ENCODE measurements at places on chromosomes 1 and 21. TPM values are rescaled to one million over a fixed set of nuclear protein-coding genes. Genes with fewer than 3 reads are reported as not detected.

Gene TP53BP2
- total RNA-seq = 26.6 TPM

Gene ELF3
- total RNA-seq = 1.2 TPM

Gene OR2G6
- not detected for total RNA-seq

Gene GPR3
- 4.5 TPM for total RNA-seq

Gene OR14K1
- total RNA-seq = not detected

Gene KCNQ4
- total RNA-seq = 22.0 TPM

Gene TAL1
- total RNA-seq = 2.5 TPM

Gene SARS1
- total RNA-seq = 147 TPM

Gene DHDDS
- total RNA-seq = 38.9 TPM

Gene FMO1
- total RNA-seq = 0.34 TPM

Gene LCE3E
- total RNA-seq = not detected

Gene CPLANE2
- total RNA-seq = 26.0 TPM

Gene FHAD1
- total RNA-seq = 0.06 TPM

Gene RRP15
- total RNA-seq = 8.3 TPM

Gene LCE2D
- not detected for total RNA-seq

Gene MSH4
- 0.83 TPM for total RNA-seq

Gene LCE1C
- total RNA-seq = not detected

DNA sequence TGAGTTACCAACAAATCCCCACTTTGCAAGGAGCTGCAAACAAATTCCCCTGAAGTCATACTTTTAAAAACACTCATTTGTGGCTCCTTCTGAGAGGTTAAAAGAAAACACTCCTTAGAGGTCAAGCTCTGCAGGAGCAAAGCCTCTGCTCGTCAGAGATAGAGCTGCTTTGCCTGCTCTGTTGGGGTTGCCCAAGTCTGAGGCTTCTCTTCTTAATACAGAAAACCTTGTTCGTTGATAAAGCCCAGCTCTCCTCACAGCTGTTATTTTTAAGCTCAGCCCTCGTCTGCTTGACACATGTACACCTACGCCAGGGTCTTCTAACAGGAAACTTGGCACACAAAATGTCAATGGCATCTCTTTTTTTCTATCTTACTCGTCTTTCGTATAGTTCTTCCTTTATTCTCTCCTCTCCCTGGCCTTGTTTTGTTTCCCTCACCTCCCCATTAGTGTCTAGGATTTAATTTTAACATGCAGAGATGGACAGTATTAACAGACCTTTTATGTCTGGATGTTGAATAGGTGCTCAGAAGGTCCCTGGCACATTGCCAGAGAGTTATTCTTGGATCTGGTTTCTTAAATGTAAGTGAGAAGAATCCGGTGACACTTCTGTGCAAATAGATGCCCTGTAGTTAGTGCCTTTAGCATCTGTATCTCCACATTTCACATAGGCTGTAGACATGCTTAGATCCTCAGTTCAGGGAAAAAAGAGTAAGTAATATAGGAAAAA, 86.0 kb downstream of the LRRC53 start:
- H3K4me1 ChIP-seq = no peaks in the 10 kb centered on the region
- H3K27me3 ChIP-seq = no peaks in the 10 kb centered on the region
- H3K4me3 ChIP-seq = no peak overlapping the region
- H3K27ac ChIP-seq = no peak overlapping the region

DNA sequence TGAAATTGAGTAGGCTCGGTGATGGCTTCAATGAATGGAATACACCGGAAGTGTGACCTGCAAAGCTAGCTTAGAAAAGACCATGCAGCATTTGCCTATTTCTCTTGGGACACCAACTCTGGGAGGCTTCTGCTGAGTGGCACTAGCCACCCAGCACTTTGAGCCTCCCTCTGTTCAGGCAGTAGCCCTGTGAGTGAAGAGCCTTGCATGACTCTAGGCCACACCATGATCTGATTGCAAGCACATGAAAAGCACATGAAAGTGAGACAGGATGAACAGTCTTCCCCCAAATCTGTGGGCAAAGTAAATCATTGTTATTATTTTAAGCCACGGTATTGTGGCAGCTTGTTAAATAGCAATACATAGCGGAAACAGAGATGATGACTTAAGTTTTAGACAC, 2.8 kb downstream of the CD48 start:
- no peaks in the 10 kb centered on the region for H3K4me1 ChIP-seq
- DNase-seq = no peak
- H3K27me3 ChIP-seq = no peaks in the 10 kb centered on the region
- no peaks in the 10 kb centered on the region for H3K36me3 ChIP-seq
- H3K27ac ChIP-seq = no peak overlapping the region

DNA sequence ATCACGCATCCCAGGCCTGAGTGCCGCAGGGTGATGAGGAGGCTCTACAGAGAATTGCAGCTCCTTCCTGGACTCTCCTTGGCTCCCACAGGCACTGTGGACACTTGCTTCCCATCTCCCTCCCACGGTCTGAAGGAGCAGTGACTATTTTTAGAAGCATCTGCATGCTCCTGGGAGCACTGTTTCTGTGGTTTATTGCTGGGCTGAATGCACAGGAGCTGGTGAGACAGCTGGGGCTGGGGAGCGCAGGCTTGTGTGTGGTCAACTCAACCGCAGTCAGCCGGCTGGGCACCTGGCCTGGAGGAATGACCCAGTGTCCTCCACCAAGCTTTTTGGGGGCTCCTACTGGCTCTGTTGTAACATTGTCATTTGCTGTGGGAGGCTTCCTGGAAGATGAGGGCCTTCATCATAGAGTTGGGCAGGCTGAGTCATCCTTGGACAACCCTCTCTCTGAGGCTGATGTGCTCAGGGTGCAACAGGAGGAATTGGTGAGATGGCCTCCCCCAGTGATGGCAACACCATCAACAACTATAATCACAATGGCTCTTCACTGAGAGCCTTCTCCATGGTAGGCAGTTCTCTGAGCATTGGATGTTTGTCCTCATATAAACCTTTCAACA, 1.7 kb downstream of the NFASC start:
- no peak for DNase-seq
- no peak overlapping the region for H3K4me3 ChIP-seq
- H3K27me3 ChIP-seq = no peaks in the 10 kb centered on the region
- H3K4me1 ChIP-seq = peaks cover 16% of the 10 kb centered on the region

- H3K36me3 ChIP-seq = no peaks in the 10 kb centered on the region
- H3K4me1 ChIP-seq = no peaks in the 10 kb centered on the region
- no peak for DNase-seq
- no peak overlapping the region for H3K4me3 ChIP-seq
These were observed 398.3 kb downstream of the SEC16B start for GRCh38 chr1:177571485-177572076.

DNA sequence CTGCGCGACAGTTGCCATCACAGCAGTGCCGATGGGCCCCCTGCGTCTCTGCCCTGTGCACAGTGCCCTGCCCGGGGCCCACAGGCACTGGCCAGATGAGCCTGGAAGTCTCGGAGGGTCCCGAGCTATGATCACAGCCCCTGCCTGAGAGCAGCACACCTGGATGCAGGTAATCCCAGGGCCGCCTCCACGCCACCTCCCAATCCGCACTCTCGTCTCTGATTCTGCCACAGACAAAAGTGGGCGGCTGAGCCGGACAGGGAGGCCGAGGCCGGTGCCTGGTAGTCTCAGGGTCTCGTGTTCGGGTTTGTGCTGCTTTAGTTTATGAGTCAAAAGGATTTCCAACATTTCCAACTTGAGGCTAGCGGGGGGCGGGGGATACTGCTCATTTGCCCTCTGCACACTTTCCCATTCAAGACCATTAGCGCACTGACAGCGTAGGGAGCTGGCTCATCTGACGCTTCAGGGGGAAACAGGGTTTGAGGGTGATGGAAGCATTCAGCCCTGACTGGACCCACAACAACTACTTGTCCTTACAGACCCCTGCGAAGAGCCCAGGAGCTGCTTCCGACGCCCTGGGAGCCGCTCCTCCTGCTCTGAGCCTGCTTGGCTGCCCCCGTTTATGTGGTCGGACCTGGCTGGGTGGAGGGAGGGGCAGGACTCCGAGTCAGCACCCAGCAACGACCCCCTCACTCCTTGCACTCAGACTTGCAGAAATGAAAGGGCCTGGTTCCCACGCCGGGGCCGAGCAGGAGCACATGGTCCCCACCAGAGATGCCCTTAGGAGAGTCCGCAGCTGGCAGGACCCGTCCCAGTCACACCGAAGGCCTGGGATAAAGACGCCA, 1.8 kb upstream of the TTC34 start:
- no peak overlapping the region for H3K27ac ChIP-seq
- DNase-seq = no peak
- H3K4me1 ChIP-seq = no peaks in the 10 kb centered on the region
- H3K27me3 ChIP-seq = peaks cover 7% of the 10 kb centered on the region
- no peaks in the 10 kb centered on the region for H3K36me3 ChIP-seq
- H3K4me3 ChIP-seq = no peak overlapping the region

GRCh38 chr1:236489710-236490377, 33.9 kb upstream of the LGALS8 start:
- H3K27ac ChIP-seq = no peak overlapping the region
- no peaks in the 10 kb centered on the region for H3K4me1 ChIP-seq
- H3K4me3 ChIP-seq = no peak overlapping the region
- no peaks in the 10 kb centered on the region for H3K36me3 ChIP-seq

GRCh38 chr1:14949270-14949835, 204.2 kb upstream of the TMEM51 start:
- no peaks in the 10 kb centered on the region for H3K27me3 ChIP-seq
- DNase-seq = no peak
- H3K4me3 ChIP-seq = no peak overlapping the region
- H3K36me3 ChIP-seq = no peaks in the 10 kb centered on the region

GRCh38 chr1:156497743-156498431, 2.7 kb downstream of the MEF2D start:
- DNase-seq = no peak
- H3K27ac ChIP-seq = peak overlapping the region; percentile 99
- H3K27me3 ChIP-seq = no peaks in the 10 kb centered on the region
- H3K4me3 ChIP-seq = peak overlapping the region; percentile 92

- H3K36me3 ChIP-seq = no peaks in the 10 kb centered on the region
- no peak overlapping the region for H3K4me3 ChIP-seq
- no peaks in the 10 kb centered on the region for H3K4me1 ChIP-seq
- DNase-seq = no peak
- no peak overlapping the region for H3K27ac ChIP-seq
- no peaks in the 10 kb centered on the region for H3K27me3 ChIP-seq
These were observed 43.1 kb upstream of the PKP1 start for GRCh38 chr1:201240171-201240570.

GRCh38 chr1:42737257-42737656, 2.8 kb downstream of the CLDN19 start:
- DNase-seq = no peak
- no peaks in the 10 kb centered on the region for H3K4me1 ChIP-seq
- no peak overlapping the region for H3K4me3 ChIP-seq
- no peaks in the 10 kb centered on the region for H3K36me3 ChIP-seq
- H3K27ac ChIP-seq = no peak overlapping the region
- H3K27me3 ChIP-seq = peaks cover 11% of the 10 kb centered on the region

DNA sequence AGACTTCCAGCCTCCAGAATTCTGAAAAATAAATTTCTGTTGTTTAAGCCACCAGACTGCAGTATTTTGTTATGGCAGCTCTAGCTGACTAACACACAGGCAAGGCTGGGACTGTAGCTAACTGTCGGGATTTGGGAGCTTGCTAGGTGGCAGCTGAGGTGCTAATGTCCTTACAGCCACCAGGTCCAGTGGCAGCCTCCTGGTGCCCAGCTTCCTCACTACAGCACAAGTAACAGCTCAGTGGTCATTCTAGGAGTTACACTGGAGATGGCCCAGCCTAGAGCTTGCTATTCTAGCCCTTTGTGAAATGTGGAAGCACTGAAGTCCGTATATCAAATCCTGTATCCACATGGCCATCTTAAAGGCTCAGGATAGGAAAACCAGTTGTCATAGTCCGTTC, 4.3 kb upstream of the C1orf115 start:
- H3K27ac ChIP-seq = no peak overlapping the region
- no peaks in the 10 kb centered on the region for H3K27me3 ChIP-seq
- H3K36me3 ChIP-seq = no peaks in the 10 kb centered on the region
- no peak for DNase-seq
- H3K4me1 ChIP-seq = peaks cover 14% of the 10 kb centered on the region
